Bronchial epithelial cell (primary cell): ENCODE measurements at places on chromosomes 5 and 9. TPM values are rescaled to one million over a fixed set of nuclear protein-coding genes. Genes with fewer than 3 reads are reported as not detected.
A peak's percentile ranks its signal among the peaks of the same experiment; 100 is the strongest.

Gene PCSK5
- total RNA-seq: 4.2 and 5.2 TPM in 2 replicates

- DNase-seq: no peak
These were observed 53.4 kb downstream of the PTCH1 start for GRCh38 chr9:95463148-95464060.

GRCh38 chr5:104754311-104754995, 1191.9 kb upstream of the NUDT12 start:
- no peak for DNase-seq

DNA sequence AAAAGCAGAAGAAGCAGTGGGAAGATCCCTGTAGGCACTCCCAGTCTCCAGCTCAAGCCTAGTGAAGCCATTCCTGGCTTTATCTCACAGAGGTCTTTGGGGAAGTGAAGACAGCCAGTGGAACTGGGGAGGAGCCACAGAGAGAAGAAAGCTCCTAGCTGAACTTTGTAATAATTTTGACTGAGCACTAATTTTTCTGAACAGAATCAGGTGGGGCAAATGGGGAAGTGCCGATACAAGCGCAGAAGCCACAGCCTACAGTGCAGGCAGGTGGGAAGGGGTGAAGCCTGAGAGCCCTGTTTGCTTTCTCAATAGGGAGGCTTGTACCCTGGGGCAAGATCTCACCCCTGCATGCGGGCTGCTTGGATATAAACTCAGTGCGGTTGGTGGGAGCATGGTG, 48.4 kb upstream of the SNAPC3 start:
- DNase-seq: no peak

Gene SNCAIP
- total RNA-seq: 0.26 TPM in 1 of 2 replicates, not detected in the other

Gene ZNF79
- 12.8 and 14.0 TPM in 2 replicates for total RNA-seq

Gene KLF4
- 16.1 and 33.7 TPM in 2 replicates for total RNA-seq

DNA sequence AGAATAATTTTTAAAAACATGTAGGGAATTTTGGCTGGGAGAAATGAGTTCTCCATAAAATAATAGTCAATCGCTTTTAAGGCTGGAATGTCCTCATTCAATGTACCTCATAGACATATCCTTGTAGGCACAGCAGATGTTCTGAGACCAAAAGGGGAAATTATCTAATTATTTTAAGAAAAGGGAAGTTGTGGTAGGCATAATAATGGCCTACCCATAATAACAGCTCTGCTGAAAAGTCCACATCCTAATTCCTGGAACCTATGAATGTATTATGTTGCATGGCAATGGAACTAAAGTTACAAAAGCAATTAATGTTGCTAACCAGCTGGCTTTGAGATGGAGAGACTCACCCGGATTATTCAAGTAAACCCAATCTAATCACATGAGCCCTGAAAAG, 216.1 kb downstream of the TRIM36 start:
- no peak for DNase-seq

GRCh38 chr5:169150108-169150507, 150.8 kb downstream of the SLIT3 start:
- DNase-seq: no peak

DNA sequence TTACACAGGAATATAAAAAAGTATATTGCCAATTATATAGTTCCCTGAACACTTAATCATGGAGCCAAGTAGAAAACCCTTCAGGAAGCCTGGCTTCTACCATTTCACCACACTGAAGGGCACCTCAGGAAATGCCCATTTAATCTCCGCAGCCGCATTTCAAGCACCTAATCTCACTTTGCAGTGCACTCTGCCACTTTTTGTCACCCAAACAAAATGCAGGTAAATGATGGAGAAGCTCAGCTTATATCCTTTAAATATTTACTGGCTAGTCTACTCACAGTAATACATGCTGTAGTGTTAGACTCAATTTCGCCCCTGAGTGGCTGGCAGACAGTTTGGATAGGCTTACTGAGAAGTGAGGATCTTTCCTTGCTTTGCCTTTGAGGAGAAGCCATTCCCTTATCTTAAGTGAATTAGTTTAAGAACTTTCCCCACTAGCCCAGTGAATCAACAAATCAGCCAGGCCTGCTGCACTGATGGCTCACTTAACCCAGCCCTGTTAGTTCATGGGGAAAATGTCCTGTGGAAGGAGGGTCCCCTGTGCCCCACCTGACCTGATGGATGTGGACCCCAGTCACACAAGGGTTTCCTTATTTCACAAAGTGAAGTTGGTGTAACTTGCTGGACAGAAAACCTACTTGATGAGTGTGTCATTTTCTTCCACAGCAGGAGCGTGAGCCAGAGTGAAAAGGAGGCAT, 209.7 kb downstream of the CAAP1 start:
- no peak for DNase-seq

DNA sequence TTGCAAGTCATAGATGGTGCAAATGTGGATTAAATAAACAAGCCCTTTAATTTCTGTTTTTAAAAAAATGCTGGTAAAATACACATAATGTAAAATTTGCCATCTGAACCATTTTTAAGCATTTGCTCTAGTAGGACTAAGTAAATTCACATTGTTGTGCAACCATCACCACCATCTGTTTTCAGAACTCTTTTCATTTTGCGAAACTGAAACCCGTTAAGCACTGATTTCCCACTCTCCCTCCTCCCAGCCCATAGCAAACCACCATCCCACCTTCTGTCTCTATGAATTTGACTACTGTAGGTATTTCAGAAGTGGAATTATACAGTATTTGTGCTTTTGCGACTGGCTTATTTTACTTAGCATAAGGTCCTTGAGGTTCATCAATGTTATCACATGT, 103.3 kb upstream of the CNTLN start:
- DNase-seq: no peak

DNA sequence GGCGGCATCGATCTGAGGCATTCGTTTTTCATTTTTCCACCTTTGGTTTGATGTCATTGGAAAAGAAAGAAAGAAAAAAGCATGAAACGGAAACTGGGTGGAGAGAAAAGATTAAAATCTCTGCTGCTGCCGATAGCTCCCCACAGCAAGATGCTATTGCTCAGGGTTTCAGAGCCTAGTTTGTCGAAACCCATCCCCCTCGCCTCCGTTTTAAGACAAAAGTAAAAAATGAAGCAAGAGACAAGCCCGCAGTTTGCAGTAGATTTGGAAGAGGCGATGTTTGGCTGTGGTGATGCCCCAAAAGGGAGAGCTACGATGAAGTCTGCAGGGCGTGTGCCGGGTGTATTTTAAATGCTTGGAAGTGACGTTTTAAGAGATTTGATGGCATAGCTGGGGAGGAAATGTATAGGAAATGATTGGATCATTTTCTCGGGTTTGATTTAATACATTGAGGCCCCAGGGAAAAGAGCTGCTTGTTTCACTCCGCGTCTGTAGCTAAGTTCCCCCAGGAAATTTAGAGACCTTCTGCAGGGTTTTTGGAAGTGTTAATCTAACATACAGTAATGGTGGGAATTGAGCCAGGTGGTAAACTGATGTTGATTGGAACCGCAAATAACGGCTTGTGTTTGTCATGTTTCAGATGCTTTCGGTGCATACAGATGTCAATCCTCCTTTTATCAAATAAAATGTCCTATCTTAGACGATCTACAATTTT, 909 bp downstream of the NDFIP1 start:
- peak; percentile 20 for DNase-seq

Gene LRRC70
- 1.0 and 1.6 TPM in 2 replicates for total RNA-seq

DNA sequence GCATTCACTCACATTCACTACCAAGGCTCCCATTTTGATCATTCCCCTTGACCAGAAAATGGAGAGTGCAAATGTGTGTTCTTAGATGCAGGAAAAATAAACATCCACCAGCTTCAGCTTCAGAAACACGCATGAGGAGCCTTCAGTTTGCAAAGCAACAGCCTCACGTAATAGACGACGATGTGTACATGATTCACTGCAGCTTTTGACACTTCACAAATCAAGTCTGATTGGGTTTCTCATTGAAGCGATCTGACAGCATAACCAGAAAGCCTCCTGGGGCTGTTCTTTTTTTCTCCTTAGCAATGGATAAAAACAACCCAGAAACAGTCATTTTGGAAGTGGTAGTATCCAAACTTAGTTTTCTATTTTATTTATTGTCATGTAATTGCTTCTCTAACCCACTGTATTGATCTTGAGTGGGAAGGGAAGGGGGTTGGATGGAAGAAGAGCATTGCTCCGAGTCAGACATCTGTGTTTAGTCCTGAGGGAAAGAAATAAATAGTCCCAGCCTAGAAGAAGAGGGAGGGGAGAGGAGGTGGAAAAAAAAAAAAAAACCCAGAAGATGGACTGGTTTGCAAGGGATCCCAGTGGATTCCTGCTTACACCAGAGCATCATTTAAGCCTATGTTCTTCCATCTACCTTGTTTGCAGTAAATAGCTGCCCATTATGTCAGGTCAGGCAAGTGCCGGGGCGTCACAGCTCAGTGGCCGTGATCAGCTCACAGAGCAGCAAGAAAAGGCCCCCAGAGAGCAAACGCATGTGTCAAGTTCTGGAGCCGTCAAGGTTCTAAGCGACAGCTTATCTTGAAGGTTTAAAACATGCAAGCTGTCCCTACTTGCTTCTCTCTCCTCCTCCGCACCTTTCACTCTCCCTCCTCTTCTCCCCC, 190.2 kb upstream of the SNX2 start:
- DNase-seq: no peak

- DNase-seq: no peak
These were observed 220.5 kb upstream of the MPDZ start for GRCh38 chr9:13500034-13500433.

DNA sequence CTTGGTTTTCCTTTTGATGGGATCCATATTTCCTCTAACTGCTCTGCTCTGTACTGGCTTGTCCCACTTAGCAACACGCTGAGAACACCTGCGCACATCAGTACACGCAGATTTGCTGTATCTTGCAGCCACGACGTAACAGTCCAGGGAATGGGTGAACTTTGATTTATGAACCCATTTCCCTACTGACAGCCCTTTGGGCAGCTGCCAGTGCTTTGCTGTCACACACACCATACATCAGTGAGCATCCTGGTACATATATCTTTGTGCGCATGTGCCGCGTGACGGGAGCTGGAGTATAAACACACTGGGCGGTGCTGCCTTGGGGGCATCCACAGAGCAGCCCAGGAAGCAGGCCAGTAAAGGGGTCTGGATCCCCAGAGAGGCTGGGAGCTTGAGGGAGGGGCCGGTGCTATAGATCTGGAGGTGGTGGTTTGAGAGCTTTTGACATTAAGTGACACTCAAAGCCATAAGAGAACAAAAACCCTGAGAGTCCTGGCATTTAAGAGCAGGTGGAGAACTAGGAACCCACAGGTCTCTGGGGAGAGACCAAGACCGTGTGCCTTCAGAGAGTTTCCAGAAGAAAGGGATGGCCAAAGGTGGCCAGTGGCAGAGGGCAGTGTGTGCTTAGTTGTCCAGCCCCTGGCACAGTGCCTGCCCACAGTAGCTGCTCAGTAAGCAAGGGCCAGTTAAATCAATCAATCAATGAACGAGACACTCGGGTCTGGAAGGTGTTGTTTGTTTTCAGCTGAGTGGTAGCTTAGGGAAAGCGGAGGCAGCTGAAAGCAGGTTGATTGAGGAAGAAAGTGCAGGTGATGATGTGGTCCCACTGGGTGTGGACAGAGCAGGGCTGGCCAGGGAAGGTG, 53.7 kb downstream of the LMX1B start:
- DNase-seq: no peak

GRCh38 chr9:115202181-115202580, 84.2 kb upstream of the TNC start:
- DNase-seq: no peak

Gene HTR4
- 0.26 TPM in 1 of 2 replicates, not detected in the other for total RNA-seq

GRCh38 chr5:139215107-139215975, 17.2 kb upstream of the SIL1 start:
- no peak for DNase-seq

Gene TEX48
- not detected in 2 replicates for total RNA-seq

- DNase-seq: no peak
These were observed 8.5 kb upstream of the ACSL6 start for GRCh38 chr5:132019857-132020555.

DNA sequence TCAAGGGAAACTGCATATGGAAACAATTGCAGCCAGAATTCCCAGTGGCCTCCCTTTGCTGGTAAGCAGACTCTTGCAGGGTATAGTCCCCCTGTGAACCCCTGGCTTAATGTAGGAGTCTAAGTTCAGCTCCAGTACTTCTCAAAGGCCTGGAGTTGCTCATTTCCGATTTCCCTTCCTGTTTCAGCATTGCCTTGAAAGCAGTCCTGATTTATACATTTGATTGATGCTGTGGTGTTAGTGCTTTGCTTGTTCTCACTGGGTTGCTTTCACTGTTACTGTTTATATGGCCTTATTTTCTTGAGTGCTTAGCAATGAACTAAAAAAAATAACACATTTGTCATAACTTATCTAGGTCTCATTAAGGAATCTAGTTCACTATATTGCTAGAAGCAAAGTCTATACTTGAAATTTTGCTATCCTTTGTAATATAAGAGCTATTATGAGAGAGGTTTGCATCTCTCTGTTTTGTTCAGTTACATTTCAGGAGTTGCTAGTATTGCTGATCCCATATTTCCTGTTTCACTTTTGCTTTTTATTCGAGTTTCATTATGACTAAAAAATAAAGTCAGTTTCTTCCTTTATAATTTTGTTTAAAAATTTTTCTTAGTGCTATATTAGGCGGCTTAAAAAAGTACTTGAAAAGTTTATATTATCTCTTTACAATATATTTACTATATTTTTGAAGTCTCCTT, 122.4 kb upstream of the NMUR2 start:
- DNase-seq: no peak

Gene SPINK7
- total RNA-seq: 13.7 and 23.4 TPM in 2 replicates

DNA sequence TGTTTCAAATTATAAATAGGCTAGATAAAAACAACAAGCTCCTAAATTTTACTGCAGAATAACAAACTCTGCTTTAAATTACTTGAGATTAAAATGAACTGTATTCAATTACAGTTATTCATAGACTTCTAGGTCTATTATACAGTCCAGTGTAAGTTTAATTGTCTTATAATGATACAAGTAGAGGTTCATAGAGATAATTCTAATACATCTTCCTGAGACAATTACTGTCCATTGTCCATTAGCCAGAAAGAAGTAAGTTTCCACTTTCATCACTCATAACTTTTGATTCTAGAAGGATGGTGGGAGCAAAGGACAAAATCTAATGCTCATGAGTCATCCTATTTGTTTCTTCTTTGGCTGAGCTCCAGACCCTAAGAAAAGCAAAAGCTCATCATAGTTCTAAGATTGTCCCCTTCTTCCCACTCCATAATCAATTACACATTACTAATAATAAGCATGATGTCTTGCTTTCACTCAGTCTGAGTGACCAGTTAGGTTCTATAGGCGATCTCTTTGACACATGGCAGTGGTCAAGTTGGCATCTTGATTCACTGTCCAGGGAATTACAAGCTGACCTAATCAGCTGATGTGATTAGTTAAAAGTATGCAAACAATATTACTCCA, 502.5 kb upstream of the IZUMO3 start:
- DNase-seq: no peak

- peak; percentile 89 for DNase-seq
These were observed 78.3 kb upstream of the TNFSF8 start for GRCh38 chr9:115008536-115009270.

DNA sequence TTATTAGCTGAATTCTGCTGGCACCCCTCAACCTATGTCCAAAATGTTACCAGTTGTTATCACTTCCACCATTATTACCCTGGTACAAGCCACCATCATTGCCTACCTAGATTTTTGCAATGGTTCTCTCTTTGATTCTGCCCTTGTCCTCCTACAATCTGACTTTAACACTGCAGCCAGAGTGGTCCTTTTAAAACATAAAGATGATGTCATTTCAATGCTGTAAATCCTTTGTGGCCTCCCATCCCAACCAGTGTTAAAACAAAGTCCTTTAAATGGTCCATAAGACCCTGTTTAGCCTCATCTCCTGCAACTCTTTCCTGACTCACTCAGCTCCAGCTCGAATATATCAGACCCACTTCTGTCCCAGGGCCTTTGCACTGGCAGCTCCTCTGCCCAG, 54.9 kb upstream of the FSTL4 start:
- DNase-seq: no peak
